ENCODE measurements at places on chromosomes 3 and 15.

DNA sequence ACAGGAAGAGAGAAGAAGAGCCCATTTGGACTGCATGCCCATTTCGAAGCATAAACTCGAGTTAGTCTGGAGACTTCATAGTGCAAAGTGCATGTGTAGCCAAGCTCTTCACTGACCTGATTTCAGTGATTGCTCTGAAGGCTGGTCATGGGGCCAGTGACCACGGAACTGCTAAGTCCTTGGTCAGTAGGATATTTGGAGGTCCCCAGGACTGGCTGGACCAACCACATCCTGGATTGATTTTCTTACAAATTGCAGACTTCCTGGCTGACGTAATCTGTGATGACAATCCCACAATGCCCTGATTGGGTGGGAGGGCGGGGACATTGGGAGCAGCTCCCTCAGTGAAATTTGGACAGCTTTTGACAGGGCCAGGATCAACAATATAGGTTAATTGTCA is 233.4 kb downstream of the CACNA2D3 start:
- peak; percentile 28 for DNase-seq

- no peak for DNase-seq
Measured at GRCh38 chr15:38377636-38378035, 76.3 kb upstream of the FAM98B start.

- DNase-seq: no peak
Measured at GRCh38 chr15:74340150-74340549, 27.3 kb downstream of the CYP11A1 start.

GRCh38 chr3:94162700-94163099 is 99.8 kb downstream of the NSUN3 start:
- DNase-seq: peak; percentile 63

DNA sequence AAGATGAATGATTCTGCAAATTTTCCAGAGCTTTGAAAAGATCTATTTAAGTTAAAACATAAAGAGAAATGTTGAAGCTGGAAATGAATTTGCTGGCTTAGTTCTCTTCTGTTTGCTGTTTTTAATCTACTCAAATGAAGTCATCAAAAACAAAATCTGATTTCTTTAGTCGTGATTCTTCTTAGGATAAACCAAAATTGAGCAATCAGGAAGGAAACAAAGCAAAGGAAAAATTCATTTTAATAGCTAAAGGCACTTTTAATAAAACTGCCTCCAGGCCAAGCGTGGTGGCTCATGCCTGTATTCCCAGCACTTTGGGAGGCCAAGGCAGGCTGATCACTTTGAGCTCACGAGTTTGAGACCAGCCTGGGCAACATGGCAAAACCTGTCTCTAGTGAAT is 91.2 kb downstream of the DUT start:
- no peak for DNase-seq

- no peak for DNase-seq
Measured at GRCh38 chr15:100493213-100493612, 35.5 kb downstream of the CERS3 start.

DNA sequence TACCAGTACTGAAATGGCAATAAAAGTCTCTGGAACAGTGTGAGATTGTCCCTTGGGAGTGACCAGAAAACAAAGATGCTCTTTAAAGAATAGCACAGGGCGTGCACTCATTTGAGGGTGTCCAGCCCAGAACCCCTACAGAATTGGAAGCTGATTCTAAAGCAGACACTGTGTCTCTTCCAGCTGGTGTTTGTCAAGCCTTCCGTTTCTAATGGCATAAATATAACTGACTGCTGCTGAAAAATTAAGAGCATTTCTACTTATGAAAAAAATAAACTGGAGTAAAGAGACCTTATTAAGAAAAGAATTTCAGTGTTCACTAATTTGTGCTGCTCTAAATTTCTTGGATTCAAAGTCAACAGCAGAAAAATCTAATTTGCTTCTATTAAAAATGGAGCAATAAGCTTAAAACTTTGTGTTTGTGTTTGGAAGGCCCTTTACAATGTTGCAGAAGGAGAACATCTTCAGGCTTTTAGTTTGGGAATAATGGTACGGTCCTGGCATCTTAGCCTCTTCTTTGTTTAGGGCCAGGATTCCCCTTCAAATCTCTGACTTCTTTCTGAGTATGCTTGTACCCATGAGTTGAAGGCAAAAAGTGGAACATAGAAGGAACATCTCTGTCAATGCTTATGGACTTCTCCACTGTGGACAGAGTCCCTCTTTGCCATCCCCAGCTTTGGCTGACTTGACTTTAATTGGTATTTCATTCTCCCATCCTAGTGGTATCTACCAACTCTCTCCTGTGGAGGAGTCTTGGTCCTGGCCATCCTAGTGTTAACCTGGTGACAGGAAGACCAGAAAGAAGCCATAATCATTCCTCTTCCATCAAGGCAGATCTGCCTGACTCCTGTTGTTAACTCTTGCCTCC is 65.9 kb downstream of the THSD4 start:
- no peak for DNase-seq

DNA sequence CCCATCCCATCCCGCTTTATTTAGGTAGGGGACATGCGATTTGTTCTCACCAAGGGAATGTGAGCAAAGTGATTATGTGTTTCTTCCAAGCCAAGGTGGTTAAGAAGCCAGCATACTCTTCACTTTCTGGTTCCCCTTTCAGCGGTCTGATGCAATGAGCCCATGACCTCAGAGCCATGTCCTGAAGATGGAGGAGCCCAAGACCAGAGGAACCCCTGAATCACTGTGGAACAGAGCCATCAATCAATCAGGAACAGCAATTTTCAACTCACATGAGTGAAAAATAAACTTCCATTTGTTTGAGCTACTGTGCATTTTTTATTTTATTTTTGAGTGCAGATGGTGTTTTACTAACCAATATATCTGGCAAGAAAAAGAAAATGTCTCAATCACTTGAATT is 10.8 kb downstream of the THRB start:
- no peak for DNase-seq

- no peak for DNase-seq
Measured at GRCh38 chr3:157285141-157285540, 125.2 kb upstream of the CCNL1 start.

- no peak for DNase-seq
Measured at GRCh38 chr15:100821327-100821726, 58.3 kb upstream of the ALDH1A3 start.

GRCh38 chr15:77033729-77034671 is 36.9 kb downstream of the TSPAN3 start:
- no peak for DNase-seq

- no peak for DNase-seq
Measured at GRCh38 chr3:146035366-146035765, 125.6 kb downstream of the PLOD2 start.

DNA sequence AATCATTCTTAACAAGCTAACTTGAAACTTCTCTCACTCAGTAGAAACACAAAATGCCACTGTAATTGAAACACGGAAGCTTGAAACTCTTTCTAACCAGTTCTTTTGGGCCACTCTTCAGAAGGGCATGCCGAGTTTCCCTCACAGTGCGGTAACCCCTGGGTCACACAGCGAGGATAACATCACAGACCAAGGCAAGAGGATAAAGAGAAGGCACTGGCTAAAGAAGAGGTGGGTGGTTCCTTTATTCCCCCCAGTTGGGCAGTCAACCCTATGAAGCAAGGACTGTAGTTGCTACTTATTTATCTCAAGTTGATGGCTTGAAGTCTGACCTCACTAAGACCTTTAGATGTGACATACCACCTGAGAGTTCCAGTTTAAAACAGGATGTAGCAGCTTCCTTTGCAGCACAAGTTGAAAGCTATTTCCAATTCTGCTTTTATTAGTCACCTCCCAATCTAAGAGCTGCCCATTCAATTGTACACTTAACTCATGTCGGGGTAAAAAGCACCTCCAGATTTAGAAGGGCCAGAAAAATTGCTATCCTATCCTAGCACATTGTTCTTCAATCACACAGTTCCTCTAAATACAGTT is 272.4 kb downstream of the TIGIT start:
- DNase-seq: no peak

DNA sequence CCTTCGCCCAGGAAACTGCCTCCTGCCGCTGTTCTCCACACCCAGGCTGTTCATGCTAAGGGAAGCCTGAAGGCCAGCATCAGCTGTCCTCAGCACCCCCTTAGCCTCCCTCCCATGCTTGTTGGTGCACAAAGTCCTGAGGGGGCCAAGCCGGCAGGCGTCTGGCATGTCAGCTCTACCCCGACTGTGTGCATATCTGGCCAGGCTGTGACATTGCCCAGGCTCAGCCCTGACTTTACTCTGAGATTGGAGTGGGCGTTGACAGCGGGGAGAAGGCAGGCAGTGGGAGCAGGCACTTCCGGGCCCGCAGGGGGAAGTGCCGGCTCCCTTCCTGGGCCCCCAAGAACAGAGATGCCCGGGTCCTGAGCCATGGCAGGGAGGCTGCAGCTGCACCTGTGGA is 492.2 kb downstream of the AGBL1 start:
- DNase-seq: no peak

DNA sequence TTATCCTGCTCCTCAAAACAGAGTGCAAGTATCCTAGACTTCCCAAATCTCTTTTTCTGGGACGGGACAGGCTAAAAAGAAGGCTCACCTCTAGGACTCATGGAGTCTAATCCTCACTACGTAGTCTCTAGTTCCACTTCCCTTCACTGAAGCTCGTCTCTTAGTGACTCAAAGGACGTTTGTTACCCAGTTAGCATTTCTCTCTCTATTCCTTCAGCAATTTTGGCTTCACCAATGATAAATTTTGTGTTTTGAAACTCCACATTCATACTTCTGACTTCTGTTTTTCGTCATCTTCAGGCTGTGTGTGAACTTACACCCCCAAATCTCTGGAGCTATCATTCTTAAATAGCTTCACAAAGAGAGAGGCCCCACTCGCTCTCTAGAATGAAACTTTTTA is 627.1 kb downstream of the NAALADL2 start:
- no peak for DNase-seq

DNA sequence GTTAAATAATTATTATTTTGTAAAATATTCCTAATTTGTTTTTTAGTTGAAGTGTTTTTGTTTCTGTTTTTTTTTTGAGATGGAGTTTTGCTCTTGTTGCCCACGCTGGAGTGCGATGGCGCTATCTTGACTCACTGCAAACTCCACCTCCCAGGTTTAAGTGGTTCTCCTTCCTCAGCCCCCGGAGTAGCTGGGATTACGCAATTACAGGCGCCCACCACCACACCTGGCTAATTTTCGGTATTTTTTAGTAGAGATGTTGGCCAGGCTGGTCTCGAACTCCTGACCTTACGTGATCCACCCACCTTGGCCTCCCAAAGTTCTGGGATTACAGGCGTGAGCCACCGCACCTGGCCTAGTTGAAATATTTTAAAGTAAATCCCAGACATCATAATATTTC is 48.7 kb upstream of the GATM start:
- DNase-seq: no peak

DNA sequence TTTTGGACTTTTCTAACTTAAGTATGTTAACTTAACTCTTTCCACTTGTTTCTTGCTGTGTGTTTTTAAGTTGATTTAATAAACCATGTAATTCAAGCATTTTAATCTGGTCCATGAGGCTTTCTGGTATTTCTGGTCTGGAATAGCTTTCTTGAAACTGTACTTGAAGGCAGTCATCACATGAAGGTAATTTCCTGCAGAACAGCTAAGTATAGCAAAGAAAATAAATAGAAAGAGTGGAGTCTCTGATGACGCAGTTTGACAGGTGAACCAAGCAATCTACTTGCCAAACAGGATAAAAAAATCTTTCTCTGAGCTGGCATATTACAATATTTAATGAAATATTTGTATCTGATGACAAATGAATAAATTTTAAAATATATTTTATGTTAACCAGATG is 74.9 kb downstream of the BTLA start:
- no peak for DNase-seq

DNA sequence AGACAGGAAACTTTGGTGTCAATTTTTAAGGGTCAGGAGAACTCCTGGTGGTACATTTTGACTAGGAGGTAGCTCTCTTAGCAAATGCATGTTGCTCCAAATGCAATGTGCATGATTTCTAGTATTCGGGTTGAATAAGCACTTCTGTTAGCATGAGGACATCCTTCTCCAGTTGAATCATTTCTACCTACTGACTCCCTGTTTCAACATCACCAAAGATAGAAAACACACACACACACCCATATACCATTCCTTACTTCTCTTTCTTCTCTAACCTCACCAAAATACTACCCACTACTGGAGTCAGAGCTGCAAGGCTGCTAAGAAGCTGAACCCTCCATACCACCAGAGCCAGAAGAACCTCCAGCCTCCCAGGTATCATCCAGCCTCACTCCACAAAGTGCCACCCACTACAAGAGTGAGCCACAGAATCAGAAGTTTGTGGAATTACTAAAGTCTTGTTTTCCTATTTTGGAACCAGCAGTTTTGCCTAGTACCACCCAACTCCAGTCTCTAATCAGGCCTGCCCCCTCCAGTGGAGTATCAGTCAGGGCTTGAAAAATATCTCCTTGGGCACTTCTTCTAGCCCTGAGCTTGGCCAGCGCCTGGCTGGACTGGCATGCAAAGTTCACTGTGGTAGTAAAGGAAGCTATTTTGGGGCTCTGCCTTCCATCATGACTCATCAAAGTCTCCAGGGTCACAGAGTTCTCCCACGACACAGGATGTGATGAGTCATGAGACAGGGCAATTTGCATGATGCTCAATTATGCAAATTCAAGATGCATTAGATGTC is 110.3 kb downstream of the CYP19A1 start:
- peak; percentile 85 for DNase-seq

DNA sequence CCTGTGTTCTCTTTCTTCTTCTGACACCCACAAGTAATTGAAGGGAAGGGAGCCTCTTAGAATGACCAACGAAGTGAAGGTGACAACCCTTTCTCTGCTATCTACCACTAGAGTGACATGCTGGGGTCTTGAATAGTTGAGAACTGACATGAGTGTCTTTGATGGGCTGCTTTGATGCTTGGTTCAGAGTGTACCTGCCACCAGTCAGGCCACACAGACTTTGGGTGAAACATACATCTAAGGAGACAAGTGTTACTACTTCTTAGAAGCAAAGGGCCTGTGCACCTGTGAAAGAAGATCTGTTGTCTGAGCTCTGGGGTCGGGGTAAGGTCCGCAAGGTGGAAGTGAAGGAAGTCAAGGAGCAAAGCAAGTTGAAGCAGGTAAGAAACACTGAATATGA is 1040.7 kb upstream of the CFAP20DC start:
- no peak for DNase-seq

- no peak for DNase-seq
Measured at GRCh38 chr15:42154212-42154941, 2.1 kb downstream of the PLA2G4F start.

DNA sequence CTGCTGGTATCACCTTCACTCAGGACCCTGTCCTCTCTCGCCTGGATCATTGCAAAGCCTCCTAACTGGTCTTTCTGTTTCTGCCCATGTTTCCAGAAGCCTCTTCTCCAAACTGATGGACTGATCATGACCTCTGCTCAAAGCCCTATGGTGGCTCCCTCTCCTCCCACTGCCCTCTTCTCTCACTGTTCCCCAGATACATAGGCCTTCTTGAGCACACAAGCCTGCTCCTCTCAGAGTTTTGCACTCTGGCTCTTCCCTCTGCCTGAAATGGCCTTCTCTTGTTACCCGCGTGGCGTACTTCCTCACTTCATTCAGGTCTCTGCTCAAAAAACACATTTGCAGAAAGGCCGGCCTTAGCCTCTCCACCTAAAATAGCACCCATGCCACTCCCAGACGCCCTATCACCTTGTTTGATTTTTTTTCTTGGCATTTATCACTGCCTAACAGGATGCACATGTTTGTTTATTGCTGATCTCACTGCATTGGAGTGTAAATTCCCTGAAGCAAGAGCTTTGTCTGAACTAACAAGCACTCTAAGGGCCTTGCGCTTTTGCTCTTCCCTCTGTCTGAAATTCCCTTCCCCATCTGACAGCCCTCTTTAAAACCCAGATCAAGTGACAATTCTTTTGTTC is 1.4 kb upstream of the ETFA start:
- DNase-seq: peak; percentile 52

- no peak for DNase-seq
Measured at GRCh38 chr15:58983261-58983660, 4.2 kb upstream of the RNF111 start.

- no peak for DNase-seq
Measured at GRCh38 chr15:57652481-57652880, 54.0 kb upstream of the POLR2M start.

All from MG63 (cell line).